Astrocyte (in vitro differentiated cells and primary cell): ENCODE measurements at places on chromosomes 7 and 10. TPM values are rescaled to one million over a fixed set of nuclear protein-coding genes. Genes with fewer than 3 reads are reported as not detected.

- no peaks in the 10 kb centered on the region for H3K27me3 ChIP-seq
- H3K27ac ChIP-seq = no peak overlapping the region
- no peak overlapping the region for H3K4me3 ChIP-seq
- peak; percentile 6 for DNase-seq
- H3K4me1 ChIP-seq = peaks cover under 1% of the 10 kb centered on the region
Measured at GRCh38 chr7:46450886-46451285, 529.8 kb upstream of the IGFBP3 start.

The EXOSC1 gene
- 37.9 and 38.6 TPM in 2 replicates for total RNA-seq

- H3K27me3 ChIP-seq = no peaks in the 10 kb centered on the region
- H3K4me3 ChIP-seq = peak overlapping the region; percentile 85
- peak overlapping the region; percentile 48 for H3K27ac ChIP-seq
- H3K36me3 ChIP-seq = no peaks in the 10 kb centered on the region
- peaks cover 14% of the 10 kb centered on the region for H3K4me1 ChIP-seq
- no peak for DNase-seq
Measured at GRCh38 chr10:74824900-74825370, 1.5 kb upstream of the KAT6B start.

The PON1 gene
- total RNA-seq = 0.99 and 1.00 TPM in 2 replicates

DNA sequence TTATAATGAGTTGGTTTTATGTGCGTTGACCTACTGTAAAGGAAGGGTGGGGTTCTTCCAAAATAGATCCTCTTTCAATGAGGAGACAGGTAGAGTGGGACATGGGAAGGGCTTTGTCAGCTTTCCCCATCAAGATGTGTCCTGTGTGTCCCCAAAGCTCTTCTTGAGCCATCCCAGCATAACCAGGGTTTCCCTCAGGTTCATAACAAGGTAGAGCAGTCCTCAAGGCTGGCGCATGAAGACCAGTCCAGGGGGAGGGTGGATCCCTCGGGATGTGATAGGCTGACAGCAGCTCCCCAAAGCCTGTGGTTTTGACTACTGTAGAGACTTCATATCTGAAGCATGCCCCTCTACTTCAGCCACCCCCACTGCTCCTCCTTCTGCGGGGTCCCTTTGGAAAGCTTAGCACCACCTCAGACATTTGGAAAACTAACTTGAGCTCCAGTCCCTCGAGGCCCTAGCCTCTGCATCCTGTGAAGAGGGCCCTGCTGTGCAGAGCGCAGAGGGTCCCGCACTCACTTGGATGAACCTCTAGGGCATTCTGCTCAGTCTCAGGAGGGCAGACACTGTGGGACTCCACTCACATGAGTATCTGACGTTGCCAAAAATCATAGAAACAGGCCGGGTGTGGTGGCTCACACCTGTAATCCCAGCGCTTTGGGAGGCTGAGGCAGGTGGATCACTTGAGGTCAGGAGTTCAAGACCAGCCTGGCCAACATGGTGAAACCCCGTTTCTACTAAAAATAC, 1.1 kb upstream of the GIMAP8 start:
- no peak for DNase-seq
- peaks cover 4% of the 10 kb centered on the region for H3K27me3 ChIP-seq
- no peak overlapping the region for H3K27ac ChIP-seq
- H3K36me3 ChIP-seq = no peaks in the 10 kb centered on the region
- H3K4me1 ChIP-seq = no peaks in the 10 kb centered on the region
- H3K4me3 ChIP-seq = no peak overlapping the region

- H3K4me3 ChIP-seq = no peak overlapping the region
- H3K27ac ChIP-seq = no peak overlapping the region
- DNase-seq = no peak
- H3K27me3 ChIP-seq = no peaks in the 10 kb centered on the region
Measured at GRCh38 chr7:110673148-110673547, 417.8 kb upstream of the LRRN3 start.

The PIP gene
- total RNA-seq = not detected in 2 replicates

DNA sequence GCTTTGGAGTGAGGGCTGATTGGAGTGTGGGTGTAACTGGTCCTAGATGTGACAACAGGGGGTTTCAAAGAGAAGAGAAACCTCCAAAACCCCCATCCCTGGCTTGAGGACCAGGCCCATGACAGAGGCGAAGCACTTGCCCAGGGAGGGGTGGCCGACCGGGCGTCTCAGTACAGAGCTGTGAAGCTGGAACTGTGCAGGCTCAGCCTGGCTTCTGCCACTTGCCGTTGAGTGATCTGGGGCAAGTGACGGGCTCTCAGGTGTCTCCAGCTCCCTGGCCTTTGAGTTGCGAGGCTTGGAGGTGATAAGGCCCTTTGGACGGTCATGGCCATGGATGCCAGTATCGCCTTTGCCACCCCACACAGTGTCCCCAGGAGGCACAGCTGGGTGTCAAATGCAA, 531.4 kb upstream of the FOXK1 start:
- DNase-seq = no peak
- H3K4me1 ChIP-seq = no peaks in the 10 kb centered on the region
- H3K4me3 ChIP-seq = no peak overlapping the region
- H3K27ac ChIP-seq = no peak overlapping the region
- no peaks in the 10 kb centered on the region for H3K36me3 ChIP-seq

The AOAH gene
- total RNA-seq = not detected in 2 replicates

The PTPN20 gene
- not detected in 2 replicates for total RNA-seq

The TCF7L2 gene
- 52.1 and 52.4 TPM in 2 replicates for total RNA-seq

The SFTPA1 gene
- not detected in 2 replicates for total RNA-seq

DNA sequence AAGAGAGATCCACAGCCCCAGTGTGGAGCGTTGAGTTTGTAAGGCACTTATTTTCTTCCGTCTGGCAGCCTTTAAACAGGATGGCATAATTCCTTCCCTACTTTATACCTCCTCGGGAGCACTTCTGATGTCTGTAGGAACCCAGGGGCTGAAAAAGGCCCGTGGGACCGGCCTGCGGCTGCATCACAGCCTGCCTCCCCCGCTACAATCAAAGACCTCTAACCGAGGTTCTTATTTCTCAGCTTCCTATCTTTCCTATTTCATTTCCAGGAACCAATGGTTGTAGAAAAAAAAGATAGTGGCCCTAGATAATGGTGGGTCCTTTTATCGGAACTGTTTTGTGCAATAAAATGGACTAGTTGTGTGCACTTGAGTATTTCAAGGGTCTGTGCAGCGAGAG, 4.1 kb upstream of the CTBP2 start:
- DNase-seq = no peak
- H3K27me3 ChIP-seq = no peaks in the 10 kb centered on the region
- H3K4me3 ChIP-seq = no peak overlapping the region
- H3K36me3 ChIP-seq = no peaks in the 10 kb centered on the region
- H3K27ac ChIP-seq = no peak overlapping the region

DNA sequence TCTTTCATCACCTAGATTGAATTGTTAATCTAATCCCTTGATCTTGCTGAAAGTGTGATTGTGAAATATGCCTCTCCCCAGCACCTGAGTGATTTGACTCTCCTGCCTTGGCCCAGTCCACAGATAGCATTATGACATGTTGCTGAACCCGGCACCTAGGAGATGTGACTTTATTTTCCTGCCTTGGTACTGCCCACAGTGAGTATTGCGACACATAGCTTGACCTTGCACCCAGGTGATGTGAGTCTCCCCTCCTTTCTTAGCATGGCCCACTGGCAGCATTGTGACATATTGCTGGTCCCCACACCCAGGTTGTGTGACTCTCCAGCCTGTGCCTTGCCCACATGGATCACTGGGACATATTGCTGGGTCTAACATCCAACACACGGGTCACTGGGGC, 32.5 kb upstream of the ZNF107 start:
- no peaks in the 10 kb centered on the region for H3K4me1 ChIP-seq
- H3K27ac ChIP-seq = no peak overlapping the region
- DNase-seq = no peak
- no peaks in the 10 kb centered on the region for H3K27me3 ChIP-seq
- no peak overlapping the region for H3K4me3 ChIP-seq

The TLX1 gene
- total RNA-seq = not detected in 2 replicates

- no peak within 1 kb of the TSS for H3K27ac ChIP-seq
- no peaks in the 10 kb centered on the region for H3K36me3 ChIP-seq
- no peak within 1 kb of the TSS for H3K4me3 ChIP-seq
- DNase-seq = no peak
- no peaks in the 10 kb centered on the region for H3K4me1 ChIP-seq
Measured at GRCh38 chr7:99876933-99877332, at the start of gene OR2AE1. OR2AE1 (minus strand) TSS chr7:99877033; CDS start chr7:99877033, 0 bp downstream.

DNA sequence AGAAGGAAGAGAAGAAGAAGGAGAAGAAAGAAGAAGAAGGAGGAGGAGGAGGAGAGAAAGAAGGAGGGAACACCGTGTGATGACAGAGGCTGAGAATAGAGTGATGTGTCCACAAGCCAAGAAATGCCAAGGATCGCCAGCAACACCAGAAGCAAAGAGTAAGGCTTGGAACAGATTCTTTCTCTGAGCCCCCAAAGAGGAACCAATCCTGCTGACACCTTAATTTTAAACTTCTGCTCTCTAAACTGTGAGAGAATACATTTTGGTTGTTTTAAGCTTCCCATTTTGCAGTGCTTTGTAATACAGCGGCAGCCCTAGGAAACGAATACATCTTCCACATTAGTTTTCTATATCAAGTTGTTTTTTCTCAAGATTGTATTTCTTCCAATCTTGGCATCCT, 13.9 kb upstream of the WNT8B start:
- no peaks in the 10 kb centered on the region for H3K36me3 ChIP-seq
- no peak overlapping the region for H3K27ac ChIP-seq
- H3K27me3 ChIP-seq = no peaks in the 10 kb centered on the region
- H3K4me3 ChIP-seq = no peak overlapping the region
- no peaks in the 10 kb centered on the region for H3K4me1 ChIP-seq
- DNase-seq = no peak

DNA sequence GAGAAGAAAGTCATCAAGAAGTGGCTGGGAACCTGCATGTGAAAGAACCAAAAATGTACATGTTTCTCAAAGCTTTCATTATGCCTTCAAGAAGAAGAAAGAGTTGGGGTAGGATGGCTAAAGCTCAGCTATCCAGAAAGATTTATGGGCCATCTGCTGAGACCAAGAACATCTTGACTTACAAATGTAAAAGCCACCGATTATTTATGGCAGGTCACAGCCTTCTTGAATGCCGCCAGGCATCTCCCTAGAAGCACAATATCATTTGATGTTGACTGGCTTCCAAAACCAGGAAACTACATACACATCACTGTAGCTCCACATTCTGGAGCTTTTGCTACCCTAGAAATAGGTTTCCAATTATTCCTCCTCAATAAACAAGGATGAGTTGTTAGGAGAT, 254.2 kb upstream of the AOAH start:
- H3K27ac ChIP-seq = no peak overlapping the region
- DNase-seq = no peak
- H3K36me3 ChIP-seq = no peaks in the 10 kb centered on the region

DNA sequence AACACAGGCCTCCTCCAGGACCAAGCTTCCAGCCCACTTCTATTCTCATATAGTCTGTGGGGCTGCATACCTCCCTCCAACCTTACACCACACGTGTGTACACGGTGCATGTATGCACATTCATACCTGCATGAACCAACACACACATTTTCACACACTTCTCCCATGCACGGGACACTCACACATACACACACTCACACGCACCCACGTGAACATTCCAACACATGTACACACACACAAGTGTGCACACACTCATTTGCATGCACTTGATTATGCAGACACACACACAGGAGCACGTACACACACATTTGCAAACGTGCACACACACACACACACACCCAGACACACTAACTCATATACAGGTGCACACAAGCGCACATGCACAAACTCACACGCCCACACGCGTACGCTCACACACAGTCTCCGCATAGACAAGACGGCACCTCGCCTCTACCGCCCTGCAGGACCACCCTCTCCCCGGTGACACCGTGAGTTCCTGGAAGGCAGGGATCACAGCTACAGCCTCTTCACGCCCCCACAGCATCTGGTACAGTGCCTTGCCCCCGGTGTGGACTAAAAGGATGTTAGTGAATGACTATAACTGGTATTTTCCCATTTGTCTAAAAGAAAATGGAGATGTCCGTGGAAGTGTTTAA, 263.8 kb downstream of the PTPRN2 start:
- H3K27ac ChIP-seq = no peak overlapping the region
- no peaks in the 10 kb centered on the region for H3K4me1 ChIP-seq

GRCh38 chr10:32340596-32341180, 6.3 kb downstream of the EPC1 start:
- no peak for DNase-seq
- peaks cover 5% of the 10 kb centered on the region for H3K4me1 ChIP-seq
- H3K36me3 ChIP-seq = peaks cover 2% of the 10 kb centered on the region
- H3K27ac ChIP-seq = no peak overlapping the region
- H3K27me3 ChIP-seq = no peaks in the 10 kb centered on the region
- H3K4me3 ChIP-seq = no peak overlapping the region

The SLC29A3 gene
- total RNA-seq = 3.2 and 3.4 TPM in 2 replicates

DNA sequence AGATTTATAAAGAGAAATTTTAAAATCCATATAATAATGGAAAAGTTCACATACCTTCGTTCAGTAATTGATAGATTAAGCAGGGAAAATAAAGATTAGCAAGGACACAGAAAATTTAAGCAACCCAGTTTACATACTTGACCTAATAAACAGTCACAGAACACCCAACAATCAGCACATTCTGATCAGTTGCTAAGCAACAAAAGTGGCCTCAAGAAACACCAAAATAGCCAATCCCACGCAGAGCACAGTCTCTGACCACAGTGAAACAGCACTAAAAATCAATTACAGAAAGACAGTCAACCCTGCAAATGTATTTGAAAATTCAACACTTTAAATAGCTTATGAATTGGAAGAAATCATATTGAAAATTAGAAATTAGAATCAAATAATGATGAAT, 39.3 kb upstream of the DRGX start:
- no peak for DNase-seq
- H3K4me3 ChIP-seq = no peak overlapping the region
- no peaks in the 10 kb centered on the region for H3K27me3 ChIP-seq
- no peaks in the 10 kb centered on the region for H3K4me1 ChIP-seq

The ZNF282 gene
- total RNA-seq = 26.9 and 28.1 TPM in 2 replicates

DNA sequence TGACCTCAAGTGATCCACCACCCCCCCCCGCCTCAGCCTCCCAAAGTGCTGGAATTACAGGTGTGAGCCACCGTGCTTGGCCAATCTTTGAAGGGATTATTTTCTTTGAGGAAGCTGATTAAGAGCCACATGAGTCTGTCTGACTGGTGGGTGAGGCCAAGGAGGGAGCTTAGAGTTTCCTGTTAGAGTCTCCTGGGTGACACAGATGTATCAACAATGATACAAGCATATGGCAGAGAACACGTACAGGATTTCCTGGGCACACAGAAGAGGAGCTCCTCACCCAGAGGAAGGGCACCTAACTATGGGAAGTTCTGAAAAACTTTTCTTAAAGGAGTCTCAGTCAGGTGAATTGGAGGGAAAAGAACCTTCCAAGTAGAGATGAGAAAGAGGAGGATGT, 69.4 kb downstream of the GOLGA7B start:
- peaks cover 27% of the 10 kb centered on the region for H3K27me3 ChIP-seq
- H3K4me1 ChIP-seq = no peaks in the 10 kb centered on the region
- no peak overlapping the region for H3K4me3 ChIP-seq

GRCh38 chr10:113216102-113216501, 266.1 kb downstream of the TCF7L2 start:
- no peak for DNase-seq
- H3K4me3 ChIP-seq = no peak overlapping the region
- peaks cover 4% of the 10 kb centered on the region for H3K27me3 ChIP-seq
- H3K36me3 ChIP-seq = no peaks in the 10 kb centered on the region
- no peaks in the 10 kb centered on the region for H3K4me1 ChIP-seq
- no peak overlapping the region for H3K27ac ChIP-seq
